ENCODE measurements at places on chromosomes 5 and 9.

GRCh38 chr9:76158713-76159112, 235.5 kb downstream of the RFK start:
- DNase-seq, result no peak

DNA sequence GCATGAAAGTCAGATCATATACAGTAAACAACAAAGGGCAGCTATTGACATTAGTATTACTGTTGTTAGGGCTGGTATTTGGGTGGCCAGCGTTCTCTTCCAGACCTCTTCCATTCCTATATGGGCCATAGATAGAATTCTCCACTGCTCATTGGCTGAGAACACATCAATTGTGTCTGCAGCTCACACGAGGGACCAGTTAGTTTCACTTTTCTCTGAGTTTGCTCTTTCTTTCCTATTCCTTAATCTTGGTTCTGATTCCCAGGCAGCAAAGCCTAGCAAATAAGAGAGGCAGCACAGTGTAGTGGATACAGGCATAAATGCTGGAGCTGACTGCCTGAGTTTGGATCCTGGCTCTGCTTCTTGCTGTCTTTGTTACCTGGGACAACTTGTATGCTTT, 476.4 kb downstream of the SPOCK1 start:
- no peak for DNase-seq

DNA sequence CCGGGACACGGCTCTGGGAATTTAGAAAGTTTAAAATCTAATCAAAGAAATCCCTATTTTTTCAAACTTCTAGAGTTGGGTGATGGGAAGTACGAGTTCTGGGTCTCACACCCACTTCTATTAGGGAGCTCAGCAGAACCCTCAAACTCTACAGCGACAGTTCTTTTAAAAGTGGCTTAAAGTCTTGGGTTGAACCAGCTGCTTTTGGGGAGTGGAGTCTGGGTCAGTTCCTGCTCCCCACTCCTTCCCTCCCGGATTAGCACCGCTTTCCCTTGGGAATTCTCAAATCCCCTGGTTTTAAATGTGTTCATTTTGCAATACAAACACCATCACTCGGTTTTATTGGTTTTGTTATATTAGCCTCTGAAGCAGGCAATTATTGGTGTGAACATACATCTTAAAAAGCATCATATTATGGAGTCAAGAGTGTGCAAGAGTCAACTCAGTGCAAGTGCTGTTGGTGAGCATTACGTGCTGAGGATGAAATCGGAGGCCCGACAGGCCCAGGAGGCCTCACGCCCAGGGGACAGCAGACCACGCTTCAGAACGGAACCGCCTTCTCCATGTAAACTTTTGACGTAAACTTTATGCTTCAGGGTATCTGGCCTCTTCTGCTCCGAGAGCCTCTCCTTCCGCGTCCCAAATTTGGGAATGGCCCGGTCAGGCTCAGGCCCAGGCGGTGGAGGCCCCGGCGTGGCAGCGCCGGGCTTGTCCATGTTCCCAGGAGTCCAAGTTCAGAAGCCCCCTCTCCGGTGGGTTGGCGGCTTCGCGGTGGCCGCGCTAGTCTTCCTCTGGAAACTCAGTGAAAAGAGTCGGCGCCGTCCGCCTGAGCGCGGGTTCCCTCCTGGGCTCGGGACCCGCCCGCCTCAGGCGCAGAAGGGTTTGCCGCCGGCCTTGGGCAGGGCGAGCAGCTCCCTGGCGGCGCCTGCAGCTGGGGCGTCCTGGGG, 5.3 kb downstream of the IRX4 start:
- no peak for DNase-seq

DNA sequence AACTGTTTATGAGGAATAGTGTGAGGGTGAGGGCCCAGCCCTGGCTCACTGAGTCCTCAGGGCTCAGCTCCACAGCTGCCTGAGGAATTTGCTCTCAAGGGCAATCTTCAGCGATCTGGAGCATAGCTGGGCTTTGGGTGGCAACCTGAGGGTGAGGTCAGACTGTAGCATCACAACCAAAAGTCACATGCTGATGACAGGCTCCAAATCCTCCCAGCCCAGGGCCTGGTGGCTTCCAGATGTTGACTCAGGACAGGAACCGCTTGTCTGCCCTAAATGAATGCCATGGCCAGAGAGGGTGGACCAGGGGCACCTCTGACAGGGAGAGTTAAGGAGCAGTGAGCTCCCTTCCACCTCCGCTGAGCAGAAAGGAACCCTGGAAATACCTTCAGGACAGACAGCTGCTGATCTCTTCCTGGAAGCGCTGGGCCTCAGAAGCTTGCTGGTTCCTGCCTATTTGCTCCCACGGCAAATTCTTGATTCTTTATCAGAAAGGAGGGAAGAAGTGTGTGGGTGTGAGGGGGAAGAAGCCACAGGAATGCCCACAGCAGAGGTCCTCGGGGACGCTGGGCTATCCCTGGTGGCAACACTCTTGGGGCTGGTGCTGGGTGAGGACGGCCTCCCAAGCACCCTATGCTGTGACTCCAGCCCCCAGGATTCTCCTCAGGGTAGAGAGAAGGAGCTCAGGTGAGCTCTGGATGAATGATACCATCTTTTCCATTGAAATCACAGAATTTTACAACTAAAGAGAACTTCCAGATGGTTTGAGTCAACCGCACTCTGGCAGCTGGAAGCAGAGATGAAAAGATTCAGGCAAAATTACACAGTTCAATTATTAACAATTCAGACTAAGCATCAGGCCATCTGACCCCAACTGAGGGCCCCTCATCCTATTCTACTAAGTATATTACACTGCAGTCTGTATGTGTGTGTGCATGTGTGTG, 13.8 kb upstream of the CTSL start:
- DNase-seq, result no peak

- DNase-seq, result no peak
These were observed 119.6 kb downstream of the EFNA5 start for GRCh38 chr5:107551088-107551487.

DNA sequence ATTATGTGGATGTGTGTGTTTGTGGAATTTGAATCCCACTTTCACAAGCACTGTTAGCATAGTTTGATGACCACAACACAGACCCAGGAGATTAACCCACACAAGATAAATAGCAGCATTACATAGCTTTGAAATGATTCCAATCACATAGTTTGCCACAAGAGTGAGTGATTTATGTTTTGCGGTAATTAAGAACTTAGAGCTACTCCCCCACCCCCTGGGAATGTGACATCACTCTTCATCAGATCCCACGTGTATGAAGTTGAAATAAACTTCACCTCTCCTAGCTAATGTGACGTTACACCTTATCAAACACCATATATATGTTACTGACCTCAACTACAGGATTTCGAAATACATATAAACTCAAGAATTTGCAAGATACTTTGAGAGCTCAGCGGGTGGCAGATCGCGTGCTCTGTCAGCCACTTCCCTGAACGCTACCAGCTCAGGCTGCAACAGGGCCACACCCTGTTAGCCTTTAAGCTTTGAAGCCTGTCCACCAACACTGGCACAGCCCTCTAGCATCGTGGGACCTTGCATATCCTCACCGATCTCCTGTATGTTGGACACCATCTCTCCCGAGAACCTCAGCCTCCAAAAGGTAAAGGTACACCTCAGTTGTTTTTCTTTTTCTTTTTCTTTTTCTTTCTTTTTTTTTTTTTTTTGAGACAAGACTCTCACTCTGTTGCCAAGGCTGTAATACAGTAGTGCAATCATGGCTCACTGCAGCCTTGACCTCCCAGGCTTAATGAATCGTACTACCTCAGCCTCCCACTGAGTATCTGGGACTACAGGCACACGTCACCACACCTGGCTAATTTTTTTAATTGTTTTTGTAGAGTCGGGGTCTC, 1.7 kb upstream of the AGTPBP1 start:
- DNase-seq, result no peak

DNA sequence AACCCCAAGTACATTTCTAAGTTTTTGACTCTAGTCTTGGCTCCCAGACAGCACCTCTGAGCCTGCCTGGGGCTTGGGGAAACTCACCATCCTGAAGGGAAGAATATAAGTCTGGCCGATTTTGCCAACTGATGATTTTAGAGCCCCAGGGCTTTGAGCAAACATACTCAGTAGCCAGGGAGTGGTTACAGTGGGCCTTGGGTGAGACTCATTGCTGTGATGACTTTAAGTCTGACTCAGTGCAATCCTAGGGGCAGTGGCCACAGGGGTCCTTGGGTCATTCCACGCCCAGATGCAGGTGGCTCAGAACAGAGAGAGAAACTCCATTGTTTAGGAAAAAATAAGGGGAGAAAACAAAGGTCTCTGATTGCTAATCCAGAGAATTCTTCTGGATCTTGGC, 312.0 kb upstream of the EDIL3 start:
- no peak for DNase-seq

GRCh38 chr9:33049680-33050361, 24.7 kb downstream of the DNAJA1 start:
- DNase-seq, result no peak

- DNase-seq, result no peak
These were observed 70.1 kb upstream of the MEF2C start for GRCh38 chr5:88952996-88953643.

GRCh38 chr9:1701113-1701512, 314.0 kb upstream of the SMARCA2 start:
- no peak for DNase-seq

GRCh38 chr5:110842948-110843347, 104.1 kb downstream of the SLC25A46 start:
- DNase-seq, result no peak

DNA sequence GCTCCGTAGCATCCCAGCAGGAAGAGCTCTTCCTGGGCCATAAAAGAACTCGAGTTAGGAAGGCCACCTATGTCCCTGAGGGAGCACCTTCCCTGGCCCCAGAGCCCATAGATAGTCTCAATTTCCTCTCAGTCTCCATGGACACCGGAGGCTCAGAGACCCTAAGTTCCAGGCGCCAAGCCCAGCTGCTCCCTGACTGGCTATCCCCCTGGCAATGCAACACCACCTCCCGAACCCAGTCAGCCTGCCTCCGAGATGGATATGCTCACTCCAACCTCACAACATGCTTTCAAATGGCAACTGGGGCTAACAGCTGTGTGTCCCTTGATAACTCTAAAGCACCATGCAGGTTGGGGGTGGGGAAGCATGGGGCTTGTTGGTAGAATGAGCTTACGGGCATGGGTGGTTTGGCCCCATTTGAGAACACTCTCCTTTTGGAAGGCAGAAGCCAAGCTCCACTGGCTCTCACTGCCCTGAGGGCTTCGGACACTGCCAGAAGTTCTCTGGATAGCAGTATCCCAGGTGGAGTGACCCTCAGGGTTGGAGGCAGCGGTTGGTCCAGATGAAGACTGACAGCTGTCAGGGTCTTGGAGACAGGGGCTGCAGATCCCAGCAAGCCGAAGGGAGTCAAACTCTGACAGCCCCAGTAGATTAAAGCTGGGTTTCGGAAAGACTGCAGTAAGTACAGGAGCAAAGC, 165.3 kb downstream of the PAX5 start:
- DNase-seq, result no peak

DNA sequence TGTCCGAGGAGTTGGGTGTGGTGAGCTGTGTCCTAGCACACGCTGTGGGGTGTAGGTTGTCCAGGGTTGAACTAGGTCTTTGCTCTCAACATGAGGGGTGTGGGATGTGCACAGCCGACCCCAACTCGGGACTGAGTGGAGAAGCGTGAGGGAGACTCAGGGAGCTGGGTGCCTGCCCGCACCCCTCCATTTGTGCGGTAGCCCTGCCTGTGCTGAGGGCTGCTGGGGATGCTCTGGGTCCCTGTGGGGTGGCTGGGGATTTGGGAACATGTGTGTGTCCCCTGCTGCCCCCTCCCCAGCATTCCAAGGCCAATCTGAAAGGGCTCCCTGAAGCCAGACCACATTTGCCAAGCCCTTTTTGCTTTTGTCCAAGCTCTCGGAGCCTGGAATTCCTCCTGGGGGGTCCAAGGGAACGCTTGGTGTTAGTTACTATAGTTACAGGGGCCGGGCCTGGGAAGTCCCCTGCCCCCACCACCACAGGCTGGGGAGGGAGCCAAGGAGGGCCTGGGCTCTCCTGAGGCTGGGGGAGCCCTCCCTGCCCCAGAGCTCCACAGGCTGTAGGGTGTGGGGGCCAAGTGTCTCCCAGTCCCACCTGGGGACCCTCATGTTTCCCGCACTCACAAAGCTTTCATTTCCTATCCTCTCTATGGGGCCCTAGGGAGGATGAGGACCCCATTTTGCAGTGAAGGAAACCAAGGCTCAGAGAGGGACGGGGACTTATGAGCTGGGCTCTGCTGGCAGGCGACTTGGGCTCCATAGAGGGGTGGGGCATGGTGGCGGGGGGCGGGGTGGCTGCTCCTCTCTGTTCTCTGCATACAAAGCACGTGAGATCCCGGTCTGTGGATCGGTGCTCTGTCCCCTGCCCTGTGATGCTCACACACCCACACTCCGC, 1.1 kb downstream of the CRB2 start:
- no peak for DNase-seq

GRCh38 chr9:95649801-95650213, 133.0 kb upstream of the PTCH1 start:
- DNase-seq, result no peak

DNA sequence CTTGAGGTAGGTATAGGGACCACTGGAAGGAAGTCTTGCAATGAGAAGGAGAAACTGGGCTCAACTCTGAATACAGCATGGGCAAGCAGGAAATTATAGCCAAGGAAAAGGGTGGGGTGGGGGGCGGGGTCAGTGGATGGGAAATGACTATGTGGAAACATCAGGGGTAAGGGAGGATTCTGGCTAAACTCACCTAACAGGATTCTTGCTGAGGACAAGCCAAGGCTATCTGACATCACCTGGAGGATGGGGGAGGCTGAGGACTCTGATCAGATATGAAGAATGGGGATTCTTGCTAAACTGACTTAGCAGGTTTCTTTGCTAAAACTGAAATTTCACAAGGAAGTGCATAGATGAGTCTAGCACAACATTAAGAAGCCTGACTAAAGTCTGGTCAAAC, 40.8 kb downstream of the CTSL start:
- no peak for DNase-seq

DNA sequence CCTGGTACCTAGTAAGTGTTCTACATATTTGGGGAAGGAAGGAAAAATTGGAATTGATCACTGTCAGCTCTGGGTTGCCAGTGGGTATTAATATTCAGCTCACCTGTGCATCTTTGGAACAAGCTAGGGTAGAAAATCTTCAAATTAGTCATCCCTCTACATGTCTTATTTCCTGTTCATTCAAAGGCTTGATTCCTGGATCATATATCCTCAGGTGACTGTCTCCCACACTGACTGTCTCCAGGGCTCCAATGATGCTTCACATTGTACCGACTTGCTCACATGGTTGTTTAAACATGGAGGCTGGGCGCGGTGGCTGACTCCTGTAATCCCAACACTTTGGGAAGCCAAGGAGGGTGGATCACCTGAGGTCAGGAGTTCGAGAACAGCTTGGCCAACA, 11.6 kb upstream of the SUSD1 start:
- no peak for DNase-seq

GRCh38 chr9:114746591-114747346, 59.1 kb downstream of the TNFSF15 start:
- no peak for DNase-seq
